Activated T-helper 2 cell treated with anti-CD3 and anti-CD28 coated beads, Interferon-gamma antibody, Interleukin-2, Interleukin-4, amounts not matched to agents 10 μg/mL and 5 μg/mL and 100 μg/mL, durations not matched to agents 14 hours and 24 hours and 36 hours (primary cell): ENCODE measurements at places on chromosomes 6 and 20.
A peak's percentile ranks its signal among the peaks of the same experiment; 100 is the strongest.

- H3K4me1 ChIP-seq: no peaks in the 10 kb centered on the region
- no peak for DNase-seq
- no peak overlapping the region for H3K27ac ChIP-seq
- no peak overlapping the region for H3K4me3 ChIP-seq
These were observed 18.8 kb downstream of the AK9 start for GRCh38 chr6:109672175-109672574.

- H3K27me3 ChIP-seq: peaks cover 14% of the 10 kb centered on the region
- H3K27ac ChIP-seq: no peak overlapping the region
- no peaks in the 10 kb centered on the region for H3K4me1 ChIP-seq
- no peak for DNase-seq
- H3K36me3 ChIP-seq: no peaks in the 10 kb centered on the region
- no peak overlapping the region for H3K4me3 ChIP-seq
These were observed 46.4 kb upstream of the CHD6 start for GRCh38 chr20:41664584-41664983.

- H3K36me3 ChIP-seq: peaks cover 78% of the 10 kb centered on the region
- no peak overlapping the region for H3K4me3 ChIP-seq
- peaks cover 2% of the 10 kb centered on the region for H3K4me1 ChIP-seq
- H3K27ac ChIP-seq: no peak overlapping the region
These were observed 31.7 kb downstream of the PLN start for GRCh38 chr6:118579786-118580185.

DNA sequence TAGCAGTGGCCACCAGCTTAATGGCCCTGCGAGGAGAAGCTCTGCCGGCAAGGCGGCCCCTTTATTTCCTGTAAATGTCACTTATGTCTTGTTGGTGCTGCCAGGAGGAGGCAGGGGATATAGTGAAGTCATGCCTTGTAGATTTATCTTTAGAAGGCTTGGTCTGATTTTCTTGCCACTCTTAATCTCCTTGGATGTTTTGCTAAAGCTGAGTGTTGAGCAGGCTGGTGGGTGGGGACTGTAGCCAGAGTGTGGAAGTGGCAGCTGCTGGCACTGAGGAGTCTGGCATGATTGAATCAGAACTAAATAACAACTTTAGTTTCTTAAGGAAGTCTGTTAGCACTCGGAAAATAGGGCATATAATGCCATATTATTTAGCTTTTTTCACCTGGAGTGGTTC, 77.9 kb downstream of the PHF20 start:
- H3K27ac ChIP-seq: no peak overlapping the region
- no peaks in the 10 kb centered on the region for H3K27me3 ChIP-seq
- peaks cover 34% of the 10 kb centered on the region for H3K36me3 ChIP-seq
- H3K4me1 ChIP-seq: peaks cover 3% of the 10 kb centered on the region
- no peak overlapping the region for H3K4me3 ChIP-seq
- DNase-seq: no peak

DNA sequence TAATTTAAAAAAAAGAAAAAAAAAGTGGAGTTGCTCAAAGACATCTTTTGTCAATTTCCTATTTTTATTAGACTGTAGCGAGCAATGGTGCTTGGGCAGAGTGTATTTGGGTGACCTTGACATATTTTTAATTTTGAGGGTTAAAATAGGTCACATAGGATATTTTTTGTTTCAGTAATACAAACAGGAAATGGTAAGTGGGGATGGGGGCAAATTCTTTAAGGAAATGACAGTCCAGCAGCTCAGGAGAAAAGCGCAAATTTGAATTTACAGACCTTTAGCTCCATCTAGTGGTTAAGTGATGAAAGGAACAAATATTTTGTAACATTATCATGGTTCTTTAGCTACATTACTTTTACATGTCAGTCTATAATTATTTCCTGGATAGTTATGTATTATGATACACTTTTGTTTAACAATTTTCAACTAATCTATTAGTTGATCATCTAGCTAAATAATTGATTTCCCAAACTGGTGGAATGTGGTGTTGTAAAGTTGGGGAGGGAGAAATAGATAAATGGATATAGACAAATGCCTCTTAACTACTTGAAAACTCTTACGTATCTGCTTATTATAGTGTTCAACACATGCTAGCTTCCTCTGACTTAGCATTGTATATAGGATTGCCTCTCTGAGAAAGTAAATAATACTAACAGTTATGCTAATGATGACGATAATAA, 10.0 kb downstream of the CITED2 start:
- H3K27ac ChIP-seq: no peak overlapping the region
- no peak overlapping the region for H3K4me3 ChIP-seq
- peaks cover 24% of the 10 kb centered on the region for H3K4me1 ChIP-seq
- peaks cover 1% of the 10 kb centered on the region for H3K27me3 ChIP-seq

DNA sequence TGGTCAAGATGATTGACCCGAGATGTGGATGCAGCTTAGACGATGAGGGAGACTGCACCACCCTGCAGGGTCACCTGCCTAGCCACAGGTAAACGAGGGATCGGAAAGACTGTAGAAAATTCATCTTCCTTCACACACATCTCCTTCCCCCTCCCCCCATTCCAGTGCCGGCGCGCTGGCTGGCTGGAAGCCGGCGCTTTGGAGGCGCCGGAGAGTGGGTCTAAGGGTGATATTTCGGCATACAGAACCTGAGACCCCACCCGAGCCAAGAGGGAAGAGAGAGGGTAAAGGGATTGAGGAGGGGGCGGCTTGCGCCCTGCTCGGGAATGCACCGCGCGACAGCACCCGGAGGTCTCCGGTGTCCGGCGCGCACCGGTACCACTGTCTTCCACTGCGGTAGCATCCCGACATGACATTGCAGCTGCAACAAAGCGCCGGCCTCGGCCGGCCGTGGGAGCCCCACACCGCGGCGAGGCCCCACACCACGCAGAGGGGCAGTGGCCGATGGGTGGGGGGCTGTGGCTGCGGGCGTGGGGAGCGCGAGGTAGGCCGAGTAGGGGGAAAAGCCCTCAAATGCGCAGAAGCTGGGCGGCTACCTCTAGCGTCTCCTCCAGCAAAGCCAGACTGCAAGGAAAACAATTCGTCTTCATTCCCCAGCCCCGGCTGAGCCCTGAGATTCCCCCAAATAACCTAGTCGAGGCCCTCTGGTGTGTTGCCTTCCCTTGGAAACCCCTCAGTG, 984 bp downstream of the TNFRSF21 start:
- peaks cover 56% of the 10 kb centered on the region for H3K27me3 ChIP-seq
- peaks cover 10% of the 10 kb centered on the region for H3K4me1 ChIP-seq
- H3K36me3 ChIP-seq: no peaks in the 10 kb centered on the region
- H3K4me3 ChIP-seq: peak overlapping the region; percentile 67
- no peak for DNase-seq

DNA sequence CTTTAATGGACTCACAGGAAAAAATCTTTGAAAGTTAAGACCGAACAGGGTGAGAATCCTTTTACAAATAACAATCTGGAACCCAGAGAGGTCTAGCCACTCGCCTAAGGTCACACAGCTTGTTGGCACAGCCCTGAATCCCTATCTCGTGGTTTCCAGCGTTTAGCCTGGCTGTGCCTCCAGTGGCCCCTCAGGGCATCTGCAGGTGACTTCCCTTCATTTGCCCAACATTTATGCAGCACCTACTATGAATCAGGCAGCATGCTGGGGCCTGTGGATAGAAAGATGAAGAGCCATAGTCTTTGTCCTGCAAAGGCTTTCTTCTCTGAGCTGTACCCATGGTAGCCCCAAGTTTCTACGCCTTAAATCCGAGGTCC, 2.6 kb upstream of the NR2E1 start:
- no peak for DNase-seq
- peaks cover 4% of the 10 kb centered on the region for H3K4me1 ChIP-seq
- H3K27me3 ChIP-seq: peaks cover 93% of the 10 kb centered on the region
- H3K36me3 ChIP-seq: no peaks in the 10 kb centered on the region
- no peak overlapping the region for H3K4me3 ChIP-seq

DNA sequence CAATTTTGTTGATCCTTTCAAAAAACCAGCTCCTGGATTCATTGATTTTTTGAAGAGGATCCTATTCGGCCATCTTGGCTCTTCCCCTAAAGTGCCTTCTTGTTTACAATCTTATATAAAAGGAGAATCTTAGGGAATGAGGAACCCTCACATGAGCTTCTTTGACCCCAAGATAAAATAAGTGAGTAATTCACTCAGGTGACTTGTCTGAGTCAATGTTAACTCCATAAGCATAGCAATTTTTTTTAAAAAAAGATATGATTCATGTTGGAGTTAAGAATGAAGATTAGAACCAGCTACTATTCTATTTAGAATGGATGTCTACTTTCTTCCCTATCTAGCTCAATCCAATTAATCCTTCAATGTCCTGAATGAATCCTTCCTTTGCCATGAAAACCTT, 21.0 kb downstream of the WASF1 start:
- H3K27ac ChIP-seq: no peak overlapping the region
- H3K4me3 ChIP-seq: no peak overlapping the region
- DNase-seq: no peak
- no peaks in the 10 kb centered on the region for H3K4me1 ChIP-seq

DNA sequence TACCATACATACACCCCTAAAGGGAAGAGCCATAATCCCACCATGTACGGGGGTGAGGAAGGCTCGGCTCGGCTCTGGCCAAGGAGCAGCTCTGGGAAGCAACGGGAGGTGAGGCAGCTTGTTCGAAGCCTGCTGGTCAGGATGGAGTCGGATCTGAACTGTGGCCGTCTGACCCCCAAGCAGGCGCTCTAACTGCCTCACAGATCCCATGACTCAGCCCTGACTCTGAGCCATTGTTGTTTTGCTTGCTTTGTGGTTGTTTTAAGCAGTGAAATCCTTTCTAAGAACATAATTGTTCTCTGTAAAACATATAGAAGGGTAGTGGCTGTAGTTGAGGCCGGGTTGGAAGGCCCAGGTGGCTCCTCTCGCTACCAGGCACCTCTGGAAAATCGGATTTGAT, 10.9 kb downstream of the C6orf132 start:
- H3K4me3 ChIP-seq: no peak overlapping the region
- H3K4me1 ChIP-seq: peaks cover 3% of the 10 kb centered on the region
- no peaks in the 10 kb centered on the region for H3K27me3 ChIP-seq
- no peak for DNase-seq

DNA sequence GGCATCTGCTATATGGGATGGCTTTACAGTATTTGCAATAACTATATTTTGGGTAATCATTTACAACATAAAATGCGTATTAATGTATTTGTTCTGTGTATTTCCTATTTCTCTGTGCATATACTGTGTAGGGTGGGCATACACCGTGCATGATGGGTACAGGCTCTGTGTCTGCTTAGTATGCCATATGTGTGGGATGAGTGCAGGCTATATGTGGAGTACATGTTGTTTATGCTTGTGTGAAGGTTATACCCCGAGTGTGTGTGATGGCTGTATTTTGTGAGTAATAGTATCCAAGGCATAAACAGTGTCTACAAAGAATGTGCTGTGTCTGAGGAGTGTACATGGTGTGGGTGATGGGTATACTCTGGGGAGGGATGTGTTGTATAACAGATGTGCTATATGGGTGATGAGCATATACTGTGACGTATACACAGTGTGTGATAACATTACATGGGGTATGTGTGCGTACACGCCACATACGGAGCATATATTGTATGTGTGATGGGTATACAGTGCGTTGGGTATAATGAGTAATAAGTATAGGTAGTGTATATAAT, 52.7 kb downstream of the CPXM1 start:
- H3K4me3 ChIP-seq: no peak overlapping the region
- no peak overlapping the region for H3K27ac ChIP-seq
- H3K4me1 ChIP-seq: peaks cover 14% of the 10 kb centered on the region

DNA sequence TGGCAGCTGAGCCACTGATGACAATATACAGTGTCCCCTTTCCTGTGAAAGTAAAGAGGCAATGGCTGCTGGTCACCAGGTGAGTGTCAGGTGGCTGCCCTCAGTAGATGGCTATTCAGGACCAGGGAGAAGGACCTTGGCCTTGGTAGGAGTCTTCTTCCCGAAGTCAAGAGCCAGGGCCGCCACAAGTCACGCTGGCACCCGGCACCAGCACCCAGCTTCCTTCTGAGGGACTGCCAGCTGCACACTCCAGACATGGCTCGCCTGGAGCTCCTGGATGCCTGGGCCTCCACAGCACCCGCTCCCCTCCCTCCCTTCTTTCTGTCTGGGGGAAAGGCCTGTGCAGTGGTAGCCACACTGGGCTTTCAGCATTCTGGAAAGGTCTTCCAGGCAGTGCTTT, 126.9 kb downstream of the TMEM242 start:
- DNase-seq: no peak
- H3K27ac ChIP-seq: no peak overlapping the region
- no peaks in the 10 kb centered on the region for H3K27me3 ChIP-seq
- peaks cover 10% of the 10 kb centered on the region for H3K4me1 ChIP-seq

- H3K4me3 ChIP-seq: no peak overlapping the region
- no peak for DNase-seq
- no peak overlapping the region for H3K27ac ChIP-seq
- no peaks in the 10 kb centered on the region for H3K27me3 ChIP-seq
- H3K4me1 ChIP-seq: peaks cover 11% of the 10 kb centered on the region
- H3K36me3 ChIP-seq: no peaks in the 10 kb centered on the region
These were observed 182.5 kb upstream of the JARID2 start for GRCh38 chr6:15063253-15063853.

DNA sequence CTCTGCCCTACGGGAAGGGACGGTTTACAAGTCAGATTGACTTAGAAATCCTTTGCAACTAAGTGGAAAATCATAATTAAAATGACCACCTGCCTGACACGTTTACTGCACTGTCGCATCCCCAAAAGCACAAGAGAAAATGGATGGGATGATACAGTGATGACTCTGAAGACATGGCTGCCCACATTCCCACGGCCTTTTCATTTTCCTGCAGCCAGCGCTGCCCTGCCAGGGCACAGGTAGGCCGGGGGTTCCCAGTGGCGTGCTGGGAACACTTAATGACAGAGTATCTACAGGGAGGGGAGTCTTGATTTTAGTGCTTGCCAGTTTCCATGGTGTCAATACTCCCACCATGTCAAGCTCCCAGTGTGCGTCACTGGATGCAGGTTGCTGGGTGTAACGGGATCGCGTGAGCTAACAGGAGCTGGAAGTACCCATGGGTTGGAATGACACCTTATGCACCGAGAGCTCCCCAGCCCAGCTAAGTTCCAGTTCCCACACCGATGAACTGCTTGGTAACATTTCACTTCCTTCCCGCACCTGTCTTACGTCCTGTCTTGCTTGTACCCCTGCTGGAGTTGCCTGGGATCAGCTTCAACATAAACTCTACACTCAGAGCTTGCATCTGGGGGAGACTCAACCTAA, 129.0 kb downstream of the ANKRD60 start:
- H3K4me3 ChIP-seq: no peak overlapping the region
- no peak overlapping the region for H3K27ac ChIP-seq
- H3K4me1 ChIP-seq: no peaks in the 10 kb centered on the region
- H3K27me3 ChIP-seq: no peaks in the 10 kb centered on the region

GRCh38 chr6:79225717-79226599, 8.5 kb downstream of the HMGN3 start:
- no peaks in the 10 kb centered on the region for H3K4me1 ChIP-seq
- H3K27ac ChIP-seq: no peak overlapping the region
- H3K27me3 ChIP-seq: no peaks in the 10 kb centered on the region
